Prostate gland (tissue), 2 donors: ENCODE measurements at places on chromosomes 3 and 15.

DNA sequence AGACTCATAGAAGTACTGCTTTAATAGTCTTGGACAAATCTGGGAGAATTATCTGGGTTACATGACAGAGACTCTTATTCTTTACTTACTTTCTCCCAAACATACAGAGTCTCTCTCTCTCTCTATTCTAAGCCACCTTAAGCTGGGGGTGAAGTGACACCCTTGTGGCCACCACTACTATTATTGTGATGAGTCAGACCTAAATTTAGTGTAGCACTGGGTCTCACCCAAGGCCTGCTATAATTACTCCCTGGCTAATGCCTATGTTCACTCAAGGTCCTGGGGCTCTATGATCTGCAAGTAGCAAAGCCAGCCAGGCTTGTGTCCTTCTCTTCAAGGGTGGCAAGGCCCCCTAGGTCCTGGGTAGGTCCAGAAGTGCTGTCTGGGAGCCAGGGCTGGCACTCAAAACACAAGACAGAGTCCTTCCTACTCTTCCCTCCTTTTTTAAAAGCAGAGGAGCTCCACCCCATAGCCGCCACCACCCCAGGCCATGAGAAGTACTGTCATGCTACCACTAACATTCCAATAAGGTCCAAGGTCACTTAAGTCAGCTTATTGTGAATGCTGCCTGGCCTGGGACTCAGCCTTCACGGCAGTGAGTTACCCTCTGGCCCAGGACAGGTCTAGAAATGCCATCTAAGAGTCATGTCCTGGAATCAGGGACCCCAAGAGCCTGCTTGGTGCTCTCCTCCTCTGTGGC, 183.6 kb downstream of the POLQ start:
- DNase-seq: no peak
- H3K27ac ChIP-seq: no peak overlapping the region
- no peaks in the 10 kb centered on the region for H3K4me1 ChIP-seq
- no peak overlapping the region for H3K4me3 ChIP-seq
- no peaks in the 10 kb centered on the region for H3K27me3 ChIP-seq

GRCh38 chr3:43194490-43195114, 88.7 kb upstream of the POMGNT2 start:
- no peaks in the 10 kb centered on the region for H3K4me1 ChIP-seq
- no peak for DNase-seq
- H3K36me3 ChIP-seq: no peaks in the 10 kb centered on the region
- H3K4me3 ChIP-seq: no peak overlapping the region
- H3K27ac ChIP-seq: no peak overlapping the region

DNA sequence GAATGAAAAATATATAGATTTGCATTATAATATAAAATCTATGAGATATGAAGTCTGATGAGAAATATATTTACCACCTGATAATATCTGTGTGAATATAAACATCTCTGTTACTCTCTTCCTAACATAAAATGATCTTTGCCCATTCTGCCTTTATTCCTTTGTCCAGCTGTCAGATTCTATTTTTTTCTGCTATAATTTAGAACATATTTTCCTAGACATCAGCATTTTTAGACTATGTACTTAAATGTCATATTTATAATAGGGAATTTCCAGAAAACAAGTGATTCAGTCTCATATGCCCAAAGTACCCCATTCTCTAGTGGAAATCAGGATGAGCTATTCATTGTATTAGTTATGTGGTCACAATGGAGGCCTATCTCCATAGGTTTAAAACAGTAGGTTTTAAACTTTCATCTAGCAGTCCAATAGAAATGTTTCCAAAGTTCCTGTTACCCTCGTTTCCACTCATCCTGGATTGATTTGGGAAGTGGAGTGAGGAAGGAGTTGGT, 83.3 kb downstream of the FILIP1L start:
- no peaks in the 10 kb centered on the region for H3K27me3 ChIP-seq
- no peaks in the 10 kb centered on the region for H3K36me3 ChIP-seq
- H3K27ac ChIP-seq: no peak overlapping the region
- H3K4me1 ChIP-seq: no peaks in the 10 kb centered on the region
- H3K4me3 ChIP-seq: no peak overlapping the region

- no peak overlapping the region for H3K4me3 ChIP-seq
- DNase-seq: no peak
- no peak overlapping the region for H3K27ac ChIP-seq
- H3K27me3 ChIP-seq: no peaks in the 10 kb centered on the region
These were observed 98.7 kb downstream of the PLCH1 start for GRCh38 chr3:155646128-155646527.

- H3K27ac ChIP-seq: no peak overlapping the region
- H3K36me3 ChIP-seq: no peaks in the 10 kb centered on the region
- no peaks in the 10 kb centered on the region for H3K4me1 ChIP-seq
- no peak overlapping the region for H3K4me3 ChIP-seq
- no peaks in the 10 kb centered on the region for H3K27me3 ChIP-seq
These were observed 189.8 kb downstream of the EPHA3 start for GRCh38 chr3:89297199-89297598.

DNA sequence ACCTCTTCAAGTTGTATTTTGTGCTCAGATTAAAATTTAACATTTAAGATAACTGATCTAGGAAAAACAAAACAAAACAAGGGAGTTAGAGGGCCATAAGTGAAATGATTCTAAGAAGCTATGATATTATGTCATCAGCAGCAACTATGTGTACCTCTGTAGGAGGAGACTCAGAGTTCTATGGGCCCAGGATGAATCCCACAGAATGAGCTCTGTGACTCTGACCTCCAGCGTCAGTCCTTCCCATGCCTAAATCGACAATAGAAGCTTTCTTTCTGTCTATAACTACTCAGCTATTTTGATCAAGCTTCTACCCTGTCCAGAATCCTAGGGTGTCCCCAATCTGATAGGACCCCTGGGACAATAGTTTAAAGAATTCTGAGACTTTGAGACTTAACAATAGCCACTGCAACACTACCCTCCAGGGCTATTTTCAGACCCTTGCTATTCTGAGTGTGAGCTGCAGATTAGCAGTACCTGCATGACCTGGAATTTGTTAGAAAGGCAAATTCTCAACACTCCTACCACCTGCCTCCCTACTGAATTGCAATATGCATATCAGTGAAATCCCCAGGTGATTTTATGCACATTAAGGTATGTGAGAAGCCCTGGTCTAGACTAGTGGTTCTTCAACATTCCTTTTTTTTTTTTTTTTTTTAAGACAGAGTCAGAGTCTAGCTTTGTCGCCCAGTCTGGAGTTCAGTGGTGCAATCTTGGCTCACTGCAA, 66.7 kb downstream of the ARHGAP31 start:
- H3K4me1 ChIP-seq: no peaks in the 10 kb centered on the region
- no peaks in the 10 kb centered on the region for H3K27me3 ChIP-seq
- no peak overlapping the region for H3K4me3 ChIP-seq
- H3K36me3 ChIP-seq: no peaks in the 10 kb centered on the region
- no peak overlapping the region for H3K27ac ChIP-seq

GRCh38 chr15:33089165-33089877, 105.2 kb downstream of the FMN1 start:
- H3K36me3 ChIP-seq: no peaks in the 10 kb centered on the region
- H3K4me3 ChIP-seq: no peak overlapping the region
- H3K27me3 ChIP-seq: no peaks in the 10 kb centered on the region
- H3K27ac ChIP-seq: no peak overlapping the region
- no peaks in the 10 kb centered on the region for H3K4me1 ChIP-seq

GRCh38 chr3:126961191-126961790, 21.6 kb upstream of the PLXNA1 start:
- peaks cover 2% of the 10 kb centered on the region for H3K27me3 ChIP-seq
- no peak overlapping the region for H3K27ac ChIP-seq
- no peak overlapping the region for H3K4me3 ChIP-seq
- peak; percentile 55 for DNase-seq
- H3K4me1 ChIP-seq: peaks cover 4% of the 10 kb centered on the region
- no peaks in the 10 kb centered on the region for H3K36me3 ChIP-seq

DNA sequence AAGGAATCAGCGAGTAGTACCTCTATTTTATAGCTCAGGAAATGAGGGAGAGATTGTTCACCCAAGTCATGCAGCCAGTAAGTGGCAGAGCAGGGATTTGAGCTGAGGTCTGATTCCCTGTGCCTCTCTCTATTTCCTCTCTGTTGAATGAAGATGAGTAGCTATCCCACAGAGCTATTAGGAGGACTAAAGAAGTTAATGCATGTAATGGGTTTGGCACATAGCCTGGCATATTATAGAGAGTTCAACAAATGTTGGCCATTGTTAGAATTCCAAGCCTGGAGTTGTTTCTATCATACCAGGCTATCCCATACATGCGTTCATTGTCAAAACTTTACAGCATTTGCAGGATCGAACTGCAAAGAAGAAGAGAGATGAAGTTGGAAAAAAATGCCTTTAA, 21.8 kb upstream of the KLHL6 start:
- DNase-seq: no peak
- H3K36me3 ChIP-seq: no peaks in the 10 kb centered on the region
- no peaks in the 10 kb centered on the region for H3K27me3 ChIP-seq
- H3K4me1 ChIP-seq: no peaks in the 10 kb centered on the region
- no peak overlapping the region for H3K4me3 ChIP-seq

DNA sequence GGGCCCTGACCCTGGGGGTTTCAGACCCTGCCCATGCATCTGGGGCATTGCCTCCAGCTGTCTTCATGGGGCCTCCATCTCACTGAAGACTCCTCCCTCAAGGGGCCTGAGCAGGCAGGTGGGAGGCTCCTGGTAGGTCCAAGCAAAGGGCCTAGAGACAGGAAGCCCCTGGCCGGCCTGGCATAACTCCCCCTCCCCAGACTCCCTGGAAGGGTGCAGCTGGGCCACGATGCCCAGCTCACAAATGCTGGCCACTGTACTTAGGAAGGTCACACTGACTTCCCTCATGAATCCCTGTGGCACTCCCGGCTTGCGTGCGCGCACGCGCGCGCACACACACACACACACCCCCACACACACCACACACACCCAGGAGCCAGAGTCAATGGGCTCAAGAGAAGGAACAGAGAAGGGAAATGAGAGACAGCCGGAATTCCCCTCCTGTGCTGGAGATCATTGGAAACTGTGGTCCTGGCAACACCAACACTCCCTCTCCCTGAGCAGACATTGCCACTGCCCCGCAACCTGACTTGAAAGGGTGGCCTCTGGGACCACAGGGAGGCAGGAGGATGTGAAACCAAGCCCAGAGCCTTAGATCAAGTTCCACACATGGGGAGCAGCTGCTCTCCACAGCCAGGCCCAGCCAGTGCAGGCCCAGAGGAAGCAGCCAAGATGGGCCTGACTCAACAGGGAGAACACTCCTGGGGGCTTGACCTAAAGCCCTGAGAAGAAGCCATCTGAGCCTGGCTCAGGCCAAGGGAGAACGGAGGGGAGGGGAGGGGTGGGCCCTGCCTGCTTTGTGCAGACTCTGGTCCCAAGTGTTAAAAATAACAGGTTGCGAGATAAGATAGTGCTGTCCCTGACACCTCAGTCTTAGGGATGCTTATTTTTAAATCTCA, 69.7 kb downstream of the SCN5A start:
- H3K4me3 ChIP-seq: no peak overlapping the region
- no peaks in the 10 kb centered on the region for H3K27me3 ChIP-seq
- H3K4me1 ChIP-seq: no peaks in the 10 kb centered on the region
- no peak for DNase-seq

DNA sequence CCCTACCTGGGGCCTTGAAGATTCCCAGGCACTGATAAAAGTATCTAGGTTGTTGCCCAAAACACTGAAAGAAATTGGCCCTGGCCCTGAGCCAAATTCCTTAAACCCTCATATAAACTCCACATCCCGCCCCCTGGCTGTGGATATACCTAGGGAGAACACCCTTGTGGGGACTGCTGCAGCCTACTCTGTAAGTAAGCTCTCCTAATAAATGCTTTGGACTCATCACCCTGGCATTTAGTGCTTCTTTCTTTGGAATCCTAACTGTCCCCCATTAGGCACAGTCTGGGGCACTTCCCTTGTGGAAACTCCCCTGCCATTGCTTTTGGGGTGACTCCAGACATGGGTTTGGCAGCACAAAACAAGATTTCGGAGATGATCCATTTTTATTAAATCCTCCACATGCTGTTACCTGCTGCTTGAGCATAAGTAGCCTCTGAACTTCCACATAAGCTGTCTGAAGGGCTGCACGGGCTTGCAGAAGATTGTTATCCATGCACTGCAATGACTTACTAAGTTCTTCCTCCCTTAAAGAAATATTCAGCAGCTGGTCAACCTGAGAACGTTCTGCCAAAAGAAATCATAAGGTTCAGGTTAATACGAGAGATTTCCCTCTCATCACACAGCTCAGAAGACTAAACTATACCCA, 46.4 kb downstream of the ZNF106 start:
- H3K27ac ChIP-seq: no peak overlapping the region
- H3K4me3 ChIP-seq: no peak overlapping the region
- H3K4me1 ChIP-seq: no peaks in the 10 kb centered on the region
- no peaks in the 10 kb centered on the region for H3K27me3 ChIP-seq

GRCh38 chr3:69776920-69777581, 37.8 kb downstream of the MITF start:
- DNase-seq: no peak
- no peak overlapping the region for H3K4me3 ChIP-seq
- no peaks in the 10 kb centered on the region for H3K36me3 ChIP-seq
- no peaks in the 10 kb centered on the region for H3K27me3 ChIP-seq

GRCh38 chr3:30712991-30713390, 106.6 kb downstream of the TGFBR2 start:
- no peak overlapping the region for H3K4me3 ChIP-seq
- no peak overlapping the region for H3K27ac ChIP-seq
- H3K27me3 ChIP-seq: no peaks in the 10 kb centered on the region
- no peaks in the 10 kb centered on the region for H3K36me3 ChIP-seq

GRCh38 chr3:48776854-48777253, 59.8 kb upstream of the IP6K2 start:
- DNase-seq: no peak
- H3K27ac ChIP-seq: no peak overlapping the region
- H3K4me1 ChIP-seq: no peaks in the 10 kb centered on the region

DNA sequence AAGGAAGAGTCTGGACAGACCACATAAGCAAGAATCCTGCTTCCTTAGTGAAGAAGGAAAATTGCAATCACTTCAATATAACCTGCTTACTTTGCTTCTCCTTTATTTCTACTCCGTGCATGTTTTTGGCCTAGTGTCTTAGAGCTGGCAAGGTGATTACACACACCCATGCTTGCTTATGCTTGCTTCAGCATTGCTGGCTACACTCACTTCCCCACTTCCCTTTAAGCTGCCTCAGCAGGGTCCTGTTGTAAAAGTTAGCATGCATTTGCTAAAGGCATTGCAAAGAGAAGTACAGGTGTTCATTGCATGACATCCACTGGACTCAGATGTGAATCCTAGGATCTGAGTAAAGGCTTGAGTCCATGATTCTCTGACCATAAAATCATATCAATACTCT, 47.5 kb upstream of the STT3B start:
- H3K4me1 ChIP-seq: no peaks in the 10 kb centered on the region
- H3K27ac ChIP-seq: no peak overlapping the region
- no peak overlapping the region for H3K4me3 ChIP-seq
- DNase-seq: no peak
- no peaks in the 10 kb centered on the region for H3K36me3 ChIP-seq
